Dorsolateral prefrontal cortex (tissue), 122 donors: ENCODE measurements at places on chromosomes 5 and 9.

DNA sequence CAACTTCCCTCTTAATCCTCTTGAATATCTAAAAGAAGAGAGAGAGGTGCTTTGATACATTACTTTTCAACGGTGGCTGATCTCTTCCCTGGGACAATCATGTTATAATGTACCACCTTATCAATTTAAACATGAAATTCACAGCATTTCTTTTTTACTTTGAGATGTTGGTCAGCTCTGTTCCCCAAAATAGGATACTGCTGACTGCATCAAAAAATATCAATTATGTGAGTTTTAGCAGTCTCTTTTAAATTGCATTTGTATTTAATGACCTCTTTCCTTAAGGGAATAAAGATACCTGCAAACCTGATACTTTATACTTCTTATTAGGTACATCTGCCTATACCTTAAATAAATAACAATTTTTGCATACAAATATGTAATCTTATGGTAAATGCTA, 58.4 kb upstream of the MARCHF11 start:
- no peak for DNase-seq

GRCh38 chr5:150394912-150395687, 17.6 kb downstream of the CD74 start:
- DNase-seq, result peak; percentile 27

DNA sequence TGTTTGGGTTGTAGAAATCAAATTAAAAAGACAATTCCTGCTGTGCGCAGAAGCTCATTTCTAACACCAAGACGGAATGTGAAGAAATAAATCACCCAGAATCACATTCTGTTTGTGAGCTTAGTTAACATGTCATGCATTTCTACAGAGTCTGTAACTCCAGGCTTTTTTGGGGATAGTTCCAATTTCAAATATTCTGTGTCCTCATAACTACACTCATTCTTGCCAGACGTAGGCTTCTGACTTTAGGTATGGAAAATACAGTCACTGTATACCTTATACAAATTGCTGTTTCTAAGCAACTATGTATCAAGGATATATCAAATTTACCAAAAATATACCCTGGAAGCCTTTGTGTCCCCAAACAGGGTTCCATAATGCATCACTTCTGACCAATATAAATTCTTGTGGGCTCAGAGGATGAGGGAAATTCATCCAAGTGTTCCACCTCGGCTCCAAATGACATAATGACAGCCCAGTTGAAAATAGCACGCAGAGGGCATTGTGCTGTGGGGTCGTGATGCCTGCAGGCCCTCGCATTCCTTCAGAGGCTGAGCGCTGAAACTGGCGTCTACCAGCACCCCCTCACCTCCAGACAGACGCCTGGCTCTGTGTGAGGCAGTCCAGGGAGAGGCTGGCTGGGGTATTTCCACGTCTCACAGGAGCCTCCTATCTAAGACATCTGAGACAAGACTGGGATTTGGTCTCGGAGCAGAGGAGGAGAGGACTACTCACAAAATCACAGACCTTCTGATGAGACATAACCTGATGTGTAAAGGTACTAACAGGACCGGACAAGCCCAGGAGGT, 79.8 kb downstream of the KLF4 start:
- no peak for DNase-seq

GRCh38 chr9:23636199-23636598, 189.8 kb downstream of the ELAVL2 start:
- no peak for DNase-seq

DNA sequence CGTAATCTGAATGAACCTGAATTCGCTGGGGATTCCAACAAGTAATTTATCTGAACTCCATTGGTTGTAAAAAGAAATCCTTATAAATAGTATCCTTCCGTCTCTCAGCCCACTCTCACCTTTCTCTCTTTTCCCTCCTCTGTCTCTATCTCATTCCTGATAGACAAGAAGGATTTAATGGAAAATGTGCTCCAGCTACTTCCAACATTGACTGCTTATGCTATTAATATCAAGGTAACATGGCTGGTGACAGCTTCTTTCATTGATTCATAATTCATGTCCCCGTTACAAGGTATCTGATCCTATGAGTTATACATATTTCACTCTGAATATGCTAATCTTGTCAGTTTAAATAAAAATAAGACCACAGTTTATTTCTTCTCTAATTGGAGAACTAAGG, 326.8 kb downstream of the RASEF start:
- no peak for DNase-seq

- no peak for DNase-seq
Observed at GRCh38 chr5:133913413-133914155, 54.8 kb downstream of the C5orf15 start.

- no peak for DNase-seq
Observed at GRCh38 chr5:89106480-89106879, 223.5 kb upstream of the MEF2C start.

DNA sequence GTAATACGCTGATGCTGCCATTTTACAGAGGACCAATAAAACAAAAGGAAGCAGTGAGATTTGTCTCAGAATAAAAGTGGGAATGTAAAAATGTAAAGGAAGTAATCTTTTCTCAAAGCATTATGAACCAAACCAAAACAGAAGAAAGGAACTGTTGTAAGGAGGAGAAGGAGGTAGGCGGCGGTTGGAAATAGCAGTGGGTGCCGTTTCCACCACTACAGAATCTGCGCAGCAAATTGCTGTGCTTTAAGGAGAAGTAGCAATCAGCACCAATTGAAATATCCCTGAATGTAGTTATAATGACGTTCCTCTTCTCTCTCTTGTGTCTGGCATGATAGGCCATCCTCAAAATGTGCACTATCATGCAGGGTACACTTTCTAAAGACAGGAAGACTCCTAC, 455.1 kb upstream of the TLE4 start:
- no peak for DNase-seq

GRCh38 chr9:5762421-5762820, 70.5 kb downstream of the ERMP1 start:
- DNase-seq, result no peak

DNA sequence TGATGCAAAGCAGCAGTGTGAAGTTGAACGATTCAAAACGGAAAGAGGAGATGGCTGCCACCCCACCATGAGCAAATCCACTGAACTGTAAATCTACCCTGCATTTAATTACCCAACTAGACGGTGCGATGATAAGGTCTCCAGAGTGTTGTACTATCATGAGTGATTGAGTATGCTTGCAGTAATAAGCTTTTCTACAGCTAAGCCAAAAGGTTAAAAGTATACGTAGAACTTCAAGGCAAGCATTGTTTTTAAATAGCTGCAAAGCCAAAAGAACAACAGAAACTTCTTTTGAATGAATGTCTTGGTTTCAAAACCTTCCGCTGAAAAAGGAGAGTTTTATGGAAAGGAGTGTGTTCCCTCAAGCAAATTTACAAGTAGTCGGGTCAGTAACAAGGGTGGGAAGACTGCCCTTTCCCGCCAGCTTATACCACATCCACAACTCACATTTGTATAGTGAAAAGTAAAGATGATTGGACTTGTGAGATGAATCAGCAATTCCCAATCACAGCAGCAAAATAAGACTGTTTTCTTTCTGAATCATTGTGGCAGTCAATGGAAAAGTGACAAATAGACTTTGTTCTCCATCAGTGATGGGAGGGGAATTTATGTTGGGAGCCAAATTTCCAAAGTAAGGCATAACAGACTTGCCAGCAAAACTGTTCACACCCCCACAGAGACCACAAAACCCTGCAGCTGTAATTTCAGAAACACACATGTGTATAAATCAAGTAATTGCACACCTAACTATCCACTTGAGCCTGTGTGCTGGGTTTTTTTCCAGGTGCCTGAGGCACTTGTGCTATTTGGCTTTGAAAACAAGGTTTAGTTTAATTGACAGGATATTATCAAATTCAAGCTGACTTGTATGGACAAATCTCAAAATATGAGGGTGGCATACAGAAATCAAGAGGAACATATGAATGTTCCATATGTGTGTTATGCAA, 407.7 kb upstream of the GRAMD2B start:
- DNase-seq, result no peak

- DNase-seq, result no peak
Observed at GRCh38 chr5:79191457-79191856, 44.5 kb upstream of the JMY start.

GRCh38 chr5:61806491-61807020, 474.5 kb downstream of the ZSWIM6 start:
- no peak for DNase-seq
